RWPE1 (cell line): ENCODE measurements at places on chromosomes 7 and 10.

- DNase-seq = no peak
Observed at GRCh38 chr7:131090886-131091692, 236.6 kb upstream of the MKLN1 start.

- DNase-seq = no peak
Observed at GRCh38 chr10:122293156-122293960, 22.3 kb downstream of the BTBD16 start.

GRCh38 chr10:133278577-133279265, 2.1 kb upstream of the ADAM8 start:
- peak; percentile 90 for DNase-seq

- no peak for DNase-seq
Observed at GRCh38 chr10:55174419-55174818, 373.4 kb upstream of the PCDH15 start.

GRCh38 chr10:25694206-25694933, 239.7 kb upstream of the MYO3A start:
- DNase-seq = no peak

GRCh38 chr7:66557214-66558200, 71.2 kb upstream of the KCTD7 start:
- peak; percentile 61 for DNase-seq

DNA sequence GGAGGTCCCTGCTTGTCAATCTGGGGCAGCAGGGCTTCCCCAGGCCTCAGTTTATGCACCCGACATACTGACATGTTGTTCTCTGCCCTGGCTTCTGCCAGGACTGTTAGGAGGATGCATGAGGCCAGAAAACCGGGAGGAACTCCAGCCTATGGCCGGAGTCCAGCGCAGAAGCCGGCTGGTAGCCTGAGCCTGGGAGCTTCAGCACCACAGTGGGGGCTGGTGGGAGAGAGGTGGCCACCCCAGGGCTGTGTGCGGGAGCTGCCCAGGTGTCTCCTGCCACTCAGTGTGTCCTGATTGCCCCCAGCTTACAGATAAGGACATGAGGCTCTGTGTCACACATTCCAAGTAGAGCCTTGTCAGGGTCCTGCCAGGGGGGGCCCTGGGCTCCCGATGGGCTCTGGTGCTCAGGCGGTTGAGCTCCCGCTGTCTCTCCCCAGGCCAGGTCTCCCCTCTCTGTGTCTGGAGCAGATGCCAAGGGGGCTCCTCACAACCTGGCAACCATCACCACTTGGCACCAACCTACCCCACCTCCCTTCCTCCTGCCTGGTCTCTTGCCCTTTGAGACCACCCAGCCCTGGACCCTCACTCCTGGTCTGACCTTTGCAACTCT, 32.3 kb downstream of the PPIF start:
- no peak for DNase-seq

GRCh38 chr10:133444342-133445267, 9.1 kb upstream of the SCART1 start:
- DNase-seq = no peak

GRCh38 chr7:26375726-26376174, 84.1 kb downstream of the SNX10 start:
- DNase-seq = no peak

DNA sequence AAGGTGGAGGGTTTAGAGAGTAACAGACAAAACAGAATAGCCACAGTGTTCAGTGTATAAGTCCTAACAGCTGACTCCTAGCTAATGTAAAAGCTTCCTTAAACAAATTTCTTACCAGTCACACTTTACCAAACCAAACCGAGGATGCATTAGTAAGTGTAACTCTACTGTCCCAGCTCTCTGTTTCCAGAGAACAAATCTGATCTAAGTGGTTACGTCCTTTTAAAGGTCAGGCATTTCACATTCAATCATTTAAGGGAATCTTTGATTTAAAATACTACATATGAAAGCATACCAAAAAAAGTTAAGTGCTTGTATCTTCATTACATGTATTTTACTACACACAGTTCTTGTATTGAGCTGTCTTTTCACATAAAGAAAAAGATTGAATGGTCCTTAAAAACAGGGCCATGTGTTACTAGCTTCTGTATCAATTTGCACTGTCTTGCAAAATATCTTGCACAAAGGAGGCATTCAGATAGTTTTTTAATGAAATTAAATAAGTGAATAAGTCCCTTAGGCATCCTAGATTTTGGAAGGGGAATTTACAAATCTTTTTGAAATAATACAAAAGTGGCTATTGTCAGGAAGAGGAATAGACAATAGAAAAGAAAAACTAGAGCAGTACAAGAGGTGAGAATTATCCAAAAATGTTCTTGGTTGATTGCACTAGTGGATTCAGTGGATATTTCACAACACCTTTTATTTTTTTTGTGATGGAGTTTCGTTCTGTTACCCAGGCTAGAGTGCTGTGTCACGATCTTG, 58.4 kb upstream of the SPOCK2 start:
- DNase-seq = no peak

GRCh38 chr7:135190703-135191102, 20.2 kb upstream of the CYREN start:
- no peak for DNase-seq

GRCh38 chr10:7264313-7264756, 146.5 kb downstream of the SFMBT2 start:
- DNase-seq = peak; percentile 51

DNA sequence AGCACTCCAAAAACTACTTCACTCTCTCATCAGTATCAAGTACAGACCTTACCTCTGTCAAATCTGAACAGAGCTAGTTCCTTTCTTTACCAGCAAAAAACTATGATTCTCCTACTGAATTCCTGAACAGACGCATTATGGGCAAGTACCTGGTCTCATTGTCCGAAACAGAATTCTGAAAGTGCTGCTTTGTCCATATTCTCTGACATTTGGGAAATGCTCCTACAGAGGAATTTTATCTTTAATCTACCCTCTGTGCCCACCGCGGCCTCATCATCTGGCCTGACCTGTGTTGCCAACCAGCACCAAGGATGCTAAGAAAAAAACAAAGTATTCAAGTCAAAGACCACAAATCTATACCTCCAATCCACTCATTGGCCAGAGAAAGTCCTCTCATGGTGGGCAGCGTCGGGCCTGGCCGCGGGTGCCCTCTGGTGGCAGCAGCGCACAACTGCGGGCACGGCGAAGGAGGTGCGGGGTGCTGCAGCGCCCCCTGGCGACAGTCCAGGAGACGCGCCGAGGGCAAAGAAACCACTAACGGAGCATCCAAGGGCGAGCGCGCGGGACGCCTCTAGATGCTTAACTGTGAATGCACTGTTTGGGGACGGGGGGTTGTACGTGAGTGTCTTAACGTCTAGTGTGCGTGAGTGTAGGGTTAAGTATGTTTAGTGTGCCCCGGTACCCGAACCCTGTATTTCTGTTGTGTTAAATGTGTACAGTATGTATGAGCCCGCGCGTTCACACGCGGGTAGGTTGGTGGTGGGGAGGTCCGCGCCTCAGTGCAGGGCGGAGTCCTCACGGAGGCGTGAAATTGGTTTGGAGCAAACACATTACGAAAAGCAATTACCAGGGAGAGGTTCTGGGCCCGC, 5.0 kb upstream of the GBX1 start:
- DNase-seq = peak; percentile 67

GRCh38 chr7:100079024-100079560, 2.4 kb downstream of the ZNF3 start:
- no peak for DNase-seq

GRCh38 chr7:154853727-154854095, 149.2 kb downstream of the PAXIP1 start:
- no peak for DNase-seq

GRCh38 chr7:36526863-36527548, 137.3 kb downstream of the ANLN start:
- peak; percentile 92 for DNase-seq

GRCh38 chr10:16891375-16892313, 74.4 kb upstream of the RSU1 start:
- peak; percentile 63 for DNase-seq

DNA sequence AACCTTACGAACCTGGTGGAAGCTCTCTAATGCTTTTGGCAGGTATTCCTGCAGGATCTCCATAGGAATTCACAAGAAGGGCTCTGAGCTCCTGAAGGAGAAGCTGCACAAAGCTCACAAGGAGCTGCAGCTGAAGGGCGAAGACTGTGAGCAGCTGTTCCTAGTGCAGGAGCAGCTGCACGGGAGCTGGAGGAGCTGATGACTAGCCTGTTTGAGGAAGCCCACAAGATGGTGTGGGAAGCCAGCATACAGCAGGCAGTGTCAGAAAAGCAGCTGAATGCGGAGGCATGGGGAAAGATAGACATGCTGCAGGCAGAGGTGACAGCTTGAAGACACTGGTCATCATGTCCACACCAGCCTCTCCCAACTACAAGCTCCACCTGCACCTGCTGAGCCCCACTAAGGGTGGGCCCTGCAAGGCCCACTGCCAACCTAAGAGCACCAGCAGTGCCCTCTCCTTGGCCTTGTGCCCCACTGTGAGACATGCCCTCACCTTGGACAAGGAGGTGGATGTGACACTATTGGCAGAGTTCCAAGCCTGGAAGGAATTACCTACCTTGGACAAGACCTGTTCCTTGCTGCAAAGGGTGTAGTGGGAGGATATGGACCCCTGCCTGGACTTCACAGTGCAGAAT, 250.6 kb downstream of the BBS9 start:
- DNase-seq = no peak

GRCh38 chr10:85642421-85643170, 724.0 kb downstream of the GRID1 start:
- peak; percentile 89 for DNase-seq

DNA sequence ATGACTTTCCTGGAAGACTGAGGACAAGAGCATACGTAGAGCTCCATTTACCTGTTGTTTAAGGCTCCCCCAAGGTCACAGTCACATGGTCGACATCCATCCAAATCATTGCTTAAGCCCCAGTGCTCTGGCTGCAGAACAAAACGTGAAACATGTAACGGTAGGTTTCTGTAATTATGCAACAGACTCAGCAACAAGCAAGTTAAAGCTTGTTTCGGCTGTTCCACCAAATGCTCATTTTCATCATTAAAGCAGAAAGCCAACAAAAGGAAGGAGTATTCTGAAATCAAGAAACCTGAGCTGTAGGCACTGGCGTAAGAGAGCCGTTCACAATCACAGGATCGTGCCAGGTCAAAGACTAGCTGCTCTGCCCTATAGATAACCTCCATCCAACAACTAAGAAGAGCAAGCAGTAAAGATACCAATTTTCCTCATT, 30.0 kb downstream of the LAMB1 start:
- peak; percentile 37 for DNase-seq

GRCh38 chr10:114974625-114975024, 36.6 kb downstream of the TRUB1 start:
- DNase-seq = no peak
